ENCODE measurements at places on chromosomes 5 and 9.

- DNase-seq: no peak
Observed at GRCh38 chr9:83449983-83450382, 88.2 kb downstream of the FRMD3 start.

DNA sequence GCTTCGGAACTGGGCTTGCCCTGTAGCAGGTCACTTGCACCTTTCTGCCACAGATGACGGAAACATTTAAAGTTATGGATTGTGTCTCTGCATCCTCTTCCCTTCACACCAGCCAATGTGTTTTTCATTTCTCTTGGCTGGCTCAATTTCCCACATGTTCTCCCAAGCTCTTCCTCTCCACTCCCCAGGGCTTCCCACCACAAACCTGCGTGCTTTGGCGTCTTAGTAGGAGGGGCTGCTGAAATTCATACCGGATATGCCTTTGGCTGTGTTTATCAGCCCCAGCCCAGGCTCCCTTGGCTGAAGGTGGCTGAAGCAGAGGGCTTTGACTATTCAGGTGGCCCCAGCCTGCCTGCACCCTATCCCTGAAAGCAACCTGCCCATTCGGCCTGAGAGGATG lies 32.1 kb downstream of the ADRB2 start:
- DNase-seq: no peak

DNA sequence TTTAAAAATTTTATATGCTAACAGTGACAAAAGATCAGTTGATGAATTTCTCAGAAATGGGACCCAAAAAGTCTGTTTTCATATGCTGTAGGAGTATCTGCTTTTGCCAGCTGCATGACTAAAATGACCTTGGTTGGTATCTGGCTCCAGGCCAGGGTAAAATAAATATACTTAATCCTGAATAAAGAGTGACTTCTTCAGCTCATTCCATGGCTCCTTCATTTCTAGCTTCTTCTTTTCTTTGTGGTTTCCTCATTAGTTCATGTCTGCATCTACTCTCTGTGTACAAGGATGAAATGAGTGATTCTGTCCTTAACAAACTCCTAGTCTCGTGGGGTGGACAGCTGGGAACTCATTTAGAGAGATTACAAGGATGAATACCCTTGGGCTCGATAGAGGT lies 36.0 kb downstream of the RCL1 start:
- DNase-seq: no peak

DNA sequence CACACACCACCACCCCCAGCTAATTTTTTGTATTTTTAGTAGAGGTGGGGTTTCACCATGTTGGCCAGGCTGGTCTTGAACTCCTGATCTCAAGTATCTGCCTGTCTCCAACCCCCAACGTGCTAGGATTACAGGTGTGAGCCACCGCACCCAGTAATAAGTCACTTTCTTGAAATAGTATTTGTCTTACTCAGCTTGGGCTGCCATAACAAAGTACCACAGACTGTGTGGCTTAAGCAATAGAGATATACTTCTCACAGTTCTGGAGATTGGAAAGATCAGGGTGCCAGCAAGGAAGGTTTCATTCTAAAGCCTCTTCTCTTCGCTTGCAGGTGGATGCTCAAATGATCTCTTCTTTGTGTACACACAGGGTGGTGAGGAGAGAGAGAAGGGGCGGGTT lies 99.8 kb downstream of the ARRDC3 start:
- DNase-seq: no peak

DNA sequence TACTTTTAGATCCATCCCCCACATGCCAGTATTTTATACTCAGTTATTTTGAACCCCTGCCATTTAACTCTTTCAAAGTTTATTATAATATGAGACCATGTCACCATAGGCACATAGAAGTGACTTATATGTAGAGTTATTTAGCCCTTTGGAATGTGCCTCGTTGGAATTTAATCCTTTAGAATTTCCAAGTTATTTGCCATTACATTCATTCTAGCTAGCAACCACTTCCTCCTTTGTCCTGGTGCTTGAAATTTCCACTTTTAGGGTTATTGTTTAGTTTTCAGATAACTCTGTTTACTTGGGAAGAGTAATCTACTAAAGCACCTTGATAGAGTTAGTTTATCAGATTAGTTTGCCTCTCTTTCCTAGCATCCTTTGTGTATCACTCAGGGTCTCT lies 82.8 kb upstream of the TLE1 start:
- no peak for DNase-seq

DNA sequence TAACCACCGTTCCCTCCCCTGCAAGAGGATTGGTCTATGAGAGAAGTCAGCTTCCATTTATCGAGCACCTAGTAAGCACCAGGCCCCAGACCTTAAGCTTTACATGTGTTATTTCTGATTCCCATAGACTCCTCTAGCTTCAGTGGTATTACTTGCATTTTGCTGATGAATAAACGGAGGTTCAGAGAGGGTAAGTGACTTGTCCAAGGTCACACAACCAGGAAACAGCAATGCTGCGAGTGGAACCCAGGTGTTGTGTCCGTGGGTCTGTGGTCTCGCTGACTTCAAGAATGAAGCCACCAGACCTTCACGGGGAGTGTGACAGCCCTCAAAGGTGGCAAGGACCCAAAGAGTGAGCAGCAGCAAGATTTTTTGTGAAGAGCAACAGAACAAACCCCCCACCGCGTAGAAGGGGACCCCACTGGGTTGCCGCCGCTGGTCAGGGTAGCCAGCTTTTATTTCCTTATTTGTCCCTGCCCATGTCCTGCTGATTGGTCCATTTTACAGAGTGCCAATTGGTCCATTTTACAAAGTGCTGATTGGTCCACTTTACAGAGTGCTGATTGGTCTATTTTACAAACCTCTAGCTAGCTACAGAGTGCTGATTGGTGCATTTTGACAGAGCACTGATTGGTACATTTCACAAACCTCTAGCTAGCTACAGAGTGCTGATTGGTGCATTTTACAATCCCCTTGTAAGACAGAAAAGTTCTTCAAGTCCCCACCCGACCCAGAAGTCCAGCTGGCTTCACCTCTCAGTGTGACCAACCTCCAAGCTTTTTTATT lies 29.1 kb upstream of the KCNIP1 start:
- no peak for DNase-seq

GRCh38 chr5:151740336-151740942 lies 18.0 kb downstream of the ATOX1 start:
- no peak for DNase-seq

GRCh38 chr5:147393874-147394672 lies 115.8 kb downstream of the DPYSL3 start:
- DNase-seq: no peak

- DNase-seq: no peak
Observed at GRCh38 chr9:134214386-134214765, 50.0 kb upstream of the RNU6ATAC start.

GRCh38 chr5:109003928-109004327 lies 256.2 kb downstream of the FER start:
- no peak for DNase-seq

- no peak for DNase-seq
Observed at GRCh38 chr9:25412646-25413045, 265.6 kb downstream of the TUSC1 start.

DNA sequence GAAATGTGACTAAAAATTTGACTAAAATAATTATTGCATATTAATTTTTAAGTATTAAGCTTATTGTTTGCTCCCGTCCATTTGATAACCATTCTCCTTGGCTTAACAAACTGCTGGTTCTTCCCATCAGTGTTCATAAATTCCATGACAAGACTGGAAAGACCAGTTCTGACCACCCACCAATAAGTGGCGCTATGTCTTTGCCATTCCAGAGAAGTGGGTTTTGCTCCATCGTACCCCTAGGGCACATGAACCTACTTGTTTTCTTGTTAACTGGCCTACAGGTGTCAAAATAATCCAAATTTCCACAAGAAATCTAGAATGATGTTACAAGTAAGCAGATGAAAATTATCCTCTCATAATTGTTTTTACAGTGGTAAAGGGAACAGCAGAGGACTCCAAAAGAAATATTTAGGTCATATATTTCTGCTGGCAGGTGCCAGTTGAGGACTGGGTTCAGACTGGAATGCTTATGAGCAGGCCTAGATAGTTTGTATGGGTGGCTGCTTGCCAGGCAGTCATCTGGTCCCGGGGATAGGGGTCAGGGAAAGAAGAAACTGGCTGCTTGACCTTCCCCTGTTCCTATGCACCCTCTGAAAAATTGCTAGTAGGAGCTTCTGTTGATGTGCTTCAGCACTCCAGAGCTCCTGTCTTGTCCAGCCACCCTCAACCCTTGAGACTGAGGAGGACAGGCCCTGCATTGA lies 283.1 kb upstream of the ADAMTSL1 start:
- no peak for DNase-seq

- DNase-seq: no peak
Observed at GRCh38 chr5:123486951-123487655, 24.9 kb upstream of the CSNK1G3 start.

DNA sequence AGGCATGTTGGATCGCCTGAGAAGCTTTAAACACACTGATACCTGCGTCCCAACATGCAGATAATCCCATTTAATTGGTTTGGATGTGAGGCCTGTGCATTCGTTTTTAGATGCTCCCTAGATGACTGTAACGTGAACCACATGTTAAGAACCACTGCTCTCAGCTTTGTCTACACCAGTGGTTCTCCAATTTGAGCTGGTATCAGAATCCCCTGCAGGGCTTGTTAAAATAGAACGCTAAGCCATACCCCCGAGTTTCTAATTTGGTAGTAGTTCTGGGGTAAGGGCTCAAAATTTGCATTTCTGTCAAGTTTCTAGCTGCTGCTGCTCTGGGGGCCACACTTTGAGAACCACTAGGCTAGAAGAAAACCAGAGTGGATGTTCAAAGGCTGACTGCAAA lies 74.7 kb downstream of the S1PR3 start:
- no peak for DNase-seq

- DNase-seq: no peak
Observed at GRCh38 chr9:107925749-107926297, 436.3 kb upstream of the KLF4 start.

GRCh38 chr9:20215552-20215951 lies 406.7 kb downstream of the MLLT3 start:
- no peak for DNase-seq

DNA sequence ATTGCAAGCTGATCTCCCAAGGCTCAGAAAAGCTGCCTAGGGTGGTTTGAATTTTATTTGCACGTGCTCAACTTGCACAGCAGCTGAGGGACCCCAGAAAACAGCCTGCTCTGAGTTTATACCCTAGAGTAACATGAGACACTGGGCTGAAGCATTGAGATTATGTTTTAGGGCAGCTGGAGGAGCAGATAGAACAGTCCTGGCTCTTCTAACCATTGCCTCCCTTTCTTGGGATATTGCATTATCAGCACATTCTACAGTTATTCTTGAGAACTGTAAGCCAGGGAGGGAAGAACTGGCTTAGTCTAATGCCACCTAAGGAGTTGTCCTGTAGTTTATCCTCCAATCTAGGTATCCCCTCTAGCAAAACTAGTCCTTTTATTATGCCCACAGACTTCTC lies 10.3 kb downstream of the SMC2 start:
- no peak for DNase-seq

DNA sequence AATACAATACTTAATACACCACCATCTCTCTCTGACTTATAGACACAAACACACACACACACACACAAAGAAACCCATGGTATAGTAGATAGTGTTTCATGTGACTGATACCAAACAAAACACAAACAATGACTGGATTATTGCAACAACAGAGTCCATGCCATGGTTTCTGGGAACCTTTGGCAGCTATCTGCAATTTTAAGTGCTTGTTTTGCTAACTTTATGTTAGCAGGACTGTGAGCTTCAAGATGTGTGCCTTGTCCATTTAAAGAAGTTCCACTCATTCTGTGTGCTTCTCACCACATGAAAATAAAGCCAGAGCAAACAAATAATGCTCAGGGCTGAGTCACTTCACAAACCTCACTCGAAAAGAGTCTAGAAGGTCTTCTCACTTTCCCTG lies 15.1 kb upstream of the LURAP1L start:
- DNase-seq: no peak

DNA sequence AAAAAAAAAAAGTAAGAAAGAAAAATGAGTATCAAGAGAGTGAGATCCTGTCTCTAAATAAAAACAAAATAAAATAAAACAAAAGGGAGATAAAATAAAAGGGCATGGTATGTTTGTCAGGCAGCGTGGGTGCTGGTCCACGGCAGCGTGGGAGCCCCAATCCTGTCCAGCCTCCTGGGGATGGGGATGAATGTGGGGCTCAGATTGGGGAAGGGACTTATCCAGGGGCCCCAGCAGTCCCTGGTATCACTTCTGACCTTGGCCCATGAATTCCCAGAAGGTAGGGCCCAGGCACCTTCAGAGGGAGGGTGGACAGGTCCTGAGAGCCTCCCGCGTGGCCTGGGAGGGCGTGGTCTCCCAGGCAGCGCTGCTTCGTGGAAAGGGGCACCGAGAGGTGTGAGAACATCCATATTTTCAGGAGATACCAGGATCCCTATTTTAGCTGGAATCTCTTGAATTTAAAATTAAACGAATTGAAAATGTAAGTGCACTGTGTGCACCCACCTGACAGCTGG lies 71.2 kb downstream of the ZNF354C start:
- no peak for DNase-seq

GRCh38 chr9:31005086-31005665 lies 1379.3 kb upstream of the ACO1 start:
- DNase-seq: no peak

DNA sequence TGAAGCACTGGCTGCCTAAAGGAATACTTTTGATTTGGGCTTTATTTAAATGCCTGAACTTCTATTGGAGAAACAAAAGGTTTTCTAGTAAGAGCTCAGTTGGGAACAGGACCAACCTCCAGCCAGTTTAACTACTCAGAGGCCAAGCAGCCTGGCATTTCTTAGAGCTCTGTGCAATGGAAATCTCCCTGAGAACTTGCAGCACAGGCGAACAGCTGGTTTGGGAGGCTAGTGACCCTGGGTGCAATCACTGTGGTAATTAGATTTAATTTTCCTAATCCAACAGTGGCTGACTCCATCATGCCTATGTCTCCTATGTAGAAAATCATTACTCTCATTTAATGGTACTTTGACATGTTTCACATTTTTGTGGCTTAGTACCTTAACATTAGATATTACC lies 1.0 kb upstream of the CDH6 start:
- DNase-seq: no peak

- no peak for DNase-seq
Observed at GRCh38 chr5:94613583-94613982, 4.8 kb downstream of the KIAA0825 start.

DNA sequence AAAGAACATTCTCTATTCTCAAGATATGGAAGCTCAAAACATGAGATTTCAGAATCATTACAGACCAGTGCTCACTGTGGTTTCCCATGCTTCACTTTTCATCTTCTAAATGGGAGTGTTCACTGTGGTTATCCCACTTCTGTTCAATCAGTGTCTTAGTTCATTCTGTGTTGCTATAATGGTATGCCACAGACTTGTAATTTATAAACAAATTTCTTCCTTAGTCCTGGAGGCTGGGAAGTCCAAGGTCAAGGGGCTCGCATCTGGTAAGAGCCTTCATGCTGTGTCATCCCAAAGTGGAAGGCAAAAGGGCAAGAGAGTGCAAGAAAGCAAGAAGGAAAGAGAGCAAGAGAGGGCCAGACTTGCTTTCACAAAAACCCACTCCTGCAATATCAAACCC lies 146.3 kb downstream of the TTC39B start:
- DNase-seq: no peak

- DNase-seq: no peak
Observed at GRCh38 chr9:70053864-70054263, 10.2 kb downstream of the MAMDC2 start.

Data from stimulated activated CD4-positive, alpha-beta T cell treated with anti-CD3 and anti-CD28 coated beads, TNF-alpha, amount 100 ng/mL, for 48 hours (primary cell).